ENCODE measurements at places on chromosomes 4 and X. TPM values are rescaled to one million over a fixed set of nuclear protein-coding genes. Genes with fewer than 3 reads are reported as not detected.

Gene KLKB1
- total RNA-seq, result 0.06 TPM

Gene CLDN2
- total RNA-seq, result not detected

Gene MMRN1
- 190 TPM for total RNA-seq

Gene MAOA
- 203 TPM for total RNA-seq

Gene NEUROG2
- total RNA-seq, result not detected

Gene USP17L10
- not detected for total RNA-seq

Gene AFAP1
- total RNA-seq, result 28.8 TPM
